ENCODE measurements at places on chromosomes 12 and 14.

DNA sequence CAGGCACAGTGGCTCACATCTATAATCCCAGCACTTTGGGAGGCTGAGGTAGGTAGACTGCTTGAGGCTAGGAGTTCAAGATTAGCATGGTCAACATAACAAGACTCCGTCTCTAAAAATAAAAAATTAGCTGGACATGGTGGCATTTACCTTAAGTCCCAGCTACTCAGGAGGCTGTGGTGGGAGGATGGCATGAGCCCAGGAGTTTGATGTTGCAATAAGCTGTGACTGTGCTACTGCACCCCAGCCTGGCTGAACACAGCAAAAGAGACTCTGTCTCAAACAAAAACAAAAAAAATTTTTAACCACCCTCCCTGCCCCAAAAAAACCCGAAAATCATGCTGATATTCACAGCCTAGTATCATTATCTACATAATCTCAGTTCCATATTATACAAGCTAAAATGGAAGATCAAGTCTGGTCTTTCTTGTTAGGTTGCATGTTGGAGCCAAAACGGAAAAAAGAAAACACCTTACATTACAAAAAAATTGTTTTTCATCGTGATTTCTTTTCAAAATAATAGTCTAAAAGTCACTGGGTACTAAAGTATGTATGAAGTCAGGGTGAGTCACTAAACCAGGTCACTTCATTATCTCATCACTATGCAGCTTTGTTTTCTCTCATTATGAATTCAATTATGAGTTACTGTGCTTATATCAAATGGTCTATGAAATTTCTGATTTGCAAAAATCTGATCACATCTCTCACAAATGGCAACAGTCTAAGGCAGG lies 13.8 kb downstream of the GXYLT1 start:
- no peak for DNase-seq

DNA sequence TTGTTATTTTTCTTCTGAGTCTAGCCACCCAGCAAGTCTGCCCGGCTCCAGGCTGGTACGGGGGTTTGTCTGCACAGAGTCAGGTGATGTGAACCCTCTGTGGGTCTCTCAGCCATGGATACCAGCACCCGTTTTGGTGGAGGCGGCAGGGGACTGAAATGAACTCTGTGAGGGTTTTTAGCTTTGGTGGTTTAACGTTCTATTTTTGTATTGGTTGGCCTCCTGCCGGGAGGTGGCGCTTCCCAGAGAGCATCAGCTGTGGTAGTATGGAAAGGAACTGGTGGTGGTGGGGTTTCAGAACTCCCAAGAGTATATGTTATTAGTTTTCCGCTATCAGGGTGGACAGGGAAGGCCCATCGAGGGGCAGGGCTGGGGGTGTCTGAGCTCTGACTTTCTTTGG lies 5.3 kb upstream of the SERPINA4 start:
- no peak for DNase-seq

GRCh38 chr12:122888232-122888752 lies 7.6 kb downstream of the VPS37B start:
- DNase-seq = peak; percentile 62

DNA sequence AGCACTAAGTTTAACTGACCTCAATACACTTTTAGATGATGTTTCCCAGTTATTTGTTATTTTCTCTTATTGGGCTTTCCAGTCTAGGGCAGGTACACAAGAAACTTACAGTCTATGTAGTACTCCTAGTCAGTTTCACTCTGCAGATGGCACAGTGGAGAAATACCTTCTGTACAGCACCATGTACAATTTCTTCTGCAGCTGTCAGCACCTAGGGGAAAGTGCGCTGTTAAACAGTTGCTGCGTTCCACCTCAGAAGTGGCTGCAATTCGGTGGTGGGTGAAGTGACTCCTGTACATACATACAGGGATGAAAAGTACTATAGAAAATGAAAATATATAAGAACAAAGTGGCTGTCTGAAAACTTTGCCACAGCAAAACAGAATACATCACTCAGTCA lies 48.3 kb downstream of the NOVA1 start:
- no peak for DNase-seq

- DNase-seq = no peak
These were observed 361.9 kb downstream of the DAD1 start for GRCh38 chr14:22227084-22227483.

DNA sequence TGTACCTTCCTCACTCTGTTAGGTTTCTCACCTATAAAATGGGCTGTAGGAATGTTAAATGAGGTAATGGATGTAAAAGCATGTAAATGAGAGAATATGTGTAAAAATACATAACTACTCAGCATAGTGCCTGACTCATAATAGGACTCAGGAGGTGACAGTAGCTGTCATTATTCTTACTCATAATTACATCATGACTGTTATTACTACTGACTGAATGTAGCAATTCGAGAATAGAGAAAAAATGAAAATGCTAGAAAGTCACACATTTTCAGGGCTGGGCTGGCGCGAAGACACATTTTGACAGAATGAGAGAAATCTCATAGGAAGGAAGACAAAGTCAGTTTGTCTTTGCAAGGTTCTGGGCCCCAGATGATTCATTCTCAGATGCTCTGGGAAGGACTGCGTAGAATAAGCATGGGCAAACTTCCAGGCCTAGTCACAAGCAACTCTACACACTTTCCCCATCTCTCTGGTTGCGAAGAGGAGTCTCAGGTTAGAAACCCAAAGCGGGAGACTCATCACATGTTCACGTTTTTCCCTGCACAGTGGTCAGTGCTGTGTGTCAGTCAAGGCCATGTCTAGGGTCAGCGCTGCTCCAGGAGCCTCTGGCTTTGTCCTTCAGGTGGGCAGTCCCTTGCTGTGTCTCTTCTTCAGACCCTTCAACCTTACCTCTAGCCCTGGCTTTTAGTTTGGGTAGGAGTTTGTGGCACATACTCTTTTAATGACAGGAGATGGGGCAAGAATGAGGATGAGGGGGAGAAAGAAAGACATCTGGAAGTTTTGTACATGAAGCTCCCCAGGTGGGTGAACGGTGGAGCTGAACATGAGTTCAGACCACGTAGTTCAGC lies 8.4 kb downstream of the GPRC5A start:
- DNase-seq = peak; percentile 92

- no peak for DNase-seq
These were observed 16.1 kb upstream of the CHGA start for GRCh38 chr14:92906823-92907222.

DNA sequence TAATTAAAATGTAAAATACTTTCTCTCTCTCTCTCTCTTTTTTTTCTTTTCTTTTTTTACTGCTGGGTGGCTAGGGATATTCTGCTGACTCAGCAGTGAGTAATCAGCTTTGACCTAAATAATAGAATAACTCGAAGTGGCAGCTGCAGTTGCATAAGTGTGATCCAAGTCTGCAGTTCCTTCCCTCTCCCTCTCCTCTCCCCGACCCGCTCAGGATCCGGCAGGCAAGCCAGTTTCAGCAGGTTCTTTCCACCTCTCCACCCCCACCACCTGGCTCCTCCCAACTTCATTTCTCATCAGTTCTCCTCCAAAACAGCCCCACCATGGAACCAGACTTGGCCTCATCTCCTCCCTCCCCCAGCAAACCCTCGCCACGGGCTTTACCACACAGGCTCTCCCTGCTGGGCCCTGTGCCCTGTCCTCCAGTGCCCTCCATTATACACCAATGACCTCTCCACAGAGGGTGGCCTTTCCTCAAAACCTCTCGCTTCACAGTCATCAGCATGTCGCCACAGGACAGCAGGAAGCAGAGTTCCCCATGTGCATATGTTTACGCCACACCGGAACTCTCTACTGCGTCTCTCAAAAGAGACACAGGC lies 22.4 kb downstream of the SLC7A8 start:
- no peak for DNase-seq

- peak; percentile 50 for DNase-seq
These were observed 28.6 kb downstream of the SUDS3 start for GRCh38 chr12:118404876-118405521.

- DNase-seq = no peak
These were observed 25.6 kb downstream of the ZFP36L1 start for GRCh38 chr14:68767248-68767645.

DNA sequence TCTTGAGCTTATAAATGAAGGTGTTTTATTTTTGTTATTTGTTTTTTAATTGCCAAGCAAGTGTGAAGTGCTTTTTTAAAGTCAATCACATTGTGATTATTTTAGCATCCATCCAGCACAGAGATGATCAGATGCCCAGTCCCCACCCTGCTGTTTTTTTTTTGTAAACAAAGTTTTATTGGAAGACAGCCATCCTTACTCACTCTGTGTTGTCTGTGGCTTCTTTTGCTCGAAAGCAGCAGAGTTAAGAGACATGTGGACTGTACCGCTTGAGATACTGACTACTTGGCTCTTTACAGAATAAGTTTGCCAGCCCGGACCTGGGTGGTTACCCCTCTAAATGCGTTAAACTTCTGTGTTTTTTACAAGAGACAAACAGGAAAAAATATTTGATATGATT lies 30.9 kb upstream of the AMN start:
- DNase-seq = no peak

DNA sequence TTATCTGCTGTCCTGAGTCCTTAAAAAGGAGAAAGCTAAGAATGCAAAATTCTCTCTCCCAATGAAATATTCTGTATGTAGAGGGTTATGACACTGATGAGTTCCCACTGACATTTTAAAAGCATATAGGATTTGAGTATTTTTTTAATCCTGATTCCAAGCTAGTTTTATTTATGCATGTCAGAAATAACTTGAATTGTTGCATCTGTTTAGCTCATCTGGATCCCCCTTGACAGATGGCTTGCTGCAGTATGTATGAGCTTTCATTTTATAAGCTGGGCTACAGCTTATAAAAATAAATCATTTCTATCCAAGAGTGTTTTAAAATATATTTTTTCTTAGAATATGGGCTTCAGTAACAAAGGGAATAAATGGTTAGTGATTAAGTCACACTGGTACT lies 495.3 kb downstream of the NELL2 start:
- DNase-seq = no peak

GRCh38 chr12:58288190-58288589 lies 346.8 kb downstream of the ATP23 start:
- no peak for DNase-seq

DNA sequence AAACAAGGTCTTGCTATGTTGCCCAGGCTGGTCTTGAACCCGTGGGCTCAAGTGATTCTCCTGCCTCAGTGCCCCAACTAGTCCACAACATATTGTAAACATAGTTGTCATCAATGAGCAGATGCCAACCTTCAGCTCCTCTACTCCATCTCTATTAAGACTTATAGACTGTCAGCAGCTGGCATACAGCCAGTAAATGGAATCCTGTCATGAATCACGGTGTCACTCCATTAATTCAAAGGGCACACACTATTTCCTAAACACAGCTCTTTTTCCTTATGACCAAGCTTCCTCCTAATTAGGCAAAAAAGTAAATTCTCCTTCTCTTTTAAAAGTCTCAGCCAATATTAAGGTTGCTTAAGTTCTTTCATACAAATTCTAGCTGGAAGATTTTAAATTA lies 111.2 kb downstream of the ITPR2 start:
- DNase-seq = no peak

DNA sequence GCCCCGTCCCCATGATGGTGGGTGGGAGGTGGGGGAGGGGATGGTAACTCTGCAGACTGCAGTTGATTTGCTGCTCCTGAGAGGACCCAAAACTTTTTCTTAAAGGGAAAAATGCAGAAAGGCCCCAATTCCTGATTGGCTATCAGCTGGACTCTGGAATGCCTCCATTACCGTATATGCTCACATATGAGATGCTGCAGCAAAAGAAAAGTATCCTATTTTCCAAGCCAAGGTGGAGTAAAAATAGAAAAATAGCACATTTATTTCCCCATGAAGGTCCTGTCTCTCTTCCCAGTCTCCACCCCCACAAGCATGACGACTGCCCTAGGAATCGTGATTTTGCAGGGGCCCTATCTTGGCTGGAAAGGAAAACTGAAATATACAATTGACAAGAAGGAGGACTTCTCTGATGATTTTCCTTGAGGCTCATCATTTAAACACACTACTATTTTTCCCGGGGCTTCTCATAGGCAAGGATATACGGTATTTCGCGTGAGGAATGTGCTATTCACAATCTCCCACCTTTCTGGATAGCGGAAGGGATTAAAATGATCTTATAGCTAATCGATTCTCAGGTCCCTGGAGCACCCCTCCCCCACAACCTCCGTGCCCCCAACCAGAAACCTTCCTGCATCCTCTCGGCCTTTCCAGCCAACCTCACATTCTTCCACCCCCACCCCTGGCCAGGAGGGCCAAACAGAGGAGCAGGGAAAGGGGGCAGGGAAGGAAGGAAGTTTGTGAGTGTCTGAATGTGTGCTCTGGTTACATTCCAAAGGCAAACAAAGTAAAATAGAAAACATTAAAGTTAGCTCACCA lies 138.9 kb upstream of the CCND2 start:
- no peak for DNase-seq

DNA sequence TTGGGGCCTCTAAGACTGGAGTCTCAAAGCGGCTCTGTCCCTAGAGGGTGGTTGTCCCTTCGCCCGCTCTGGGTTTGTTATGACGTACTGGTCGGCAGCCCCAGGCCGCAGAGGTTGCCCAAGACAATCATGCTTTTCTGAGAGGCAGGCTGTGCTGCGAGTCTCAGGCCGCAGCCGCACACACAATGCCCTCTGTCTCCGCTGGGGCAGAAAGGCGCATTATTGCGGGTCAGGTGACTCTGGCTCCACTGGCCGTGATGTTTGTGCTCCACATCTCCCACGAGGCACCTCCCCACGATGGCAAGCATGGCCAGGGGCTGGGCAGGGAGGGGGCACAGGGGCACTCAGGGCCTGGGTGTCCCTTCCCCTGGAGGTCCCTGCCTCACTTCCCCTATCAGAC lies 21.0 kb upstream of the PLEKHG3 start:
- no peak for DNase-seq

- no peak for DNase-seq
These were observed 5.4 kb downstream of the DDN start for GRCh38 chr12:48993787-48994186.

GRCh38 chr14:101372894-101373620 lies 188.2 kb upstream of the DIO3 start:
- no peak for DNase-seq

- DNase-seq = peak; percentile 19
These were observed 982 bp downstream of the BCL7A start for GRCh38 chr12:122022393-122023338.

GRCh38 chr12:101857043-101857558 lies 20.3 kb upstream of the DRAM1 start:
- DNase-seq = no peak

GRCh38 chr12:27477049-27477448 lies 30.5 kb downstream of the SMCO2 start:
- DNase-seq = no peak

DNA sequence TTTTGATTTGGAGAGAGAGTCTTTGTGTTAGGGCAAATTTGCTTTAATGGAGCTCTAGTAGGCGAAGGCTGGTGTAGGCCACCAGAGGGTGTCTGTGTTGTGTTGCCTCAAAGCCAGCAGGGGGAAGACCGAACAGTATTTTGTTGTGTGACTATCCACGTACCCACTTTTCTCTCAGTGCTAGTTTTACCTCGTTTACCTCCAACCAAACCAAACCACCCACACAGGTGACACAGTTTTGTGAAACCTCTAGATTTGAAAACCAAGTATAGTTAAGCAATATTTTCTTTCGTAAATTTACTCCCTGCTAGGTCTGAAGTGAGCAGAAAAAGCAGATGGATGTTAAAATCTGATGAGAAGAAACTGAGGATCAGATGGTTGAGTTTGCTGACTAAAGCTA lies 36.3 kb upstream of the NPFF start:
- peak; percentile 63 for DNase-seq

Measured in activated CD4-positive, alpha-beta T cell treated with anti-CD3 and anti-CD28 coated beads, Interleukin-2, Interleukin-4, amounts not matched to agents 100 ng/mL and 50 ng/mL, durations not matched to agents 16 hours and 8 hours (primary cell).